ENCODE measurements at places on chromosomes 6 and 20.
A peak's percentile ranks its signal among the peaks of the same experiment; 100 is the strongest.

GRCh38 chr20:34954904-34955230 lies 739 bp downstream of the GSS start:
- no peak for DNase-seq

- DNase-seq, result no peak
Measured at GRCh38 chr20:12554426-12554825, 454.3 kb upstream of the SPTLC3 start.

- DNase-seq, result no peak
Measured at GRCh38 chr6:17469006-17469832, 75.8 kb downstream of the CAP2 start.

- DNase-seq, result no peak
Measured at GRCh38 chr6:42366011-42366705, 85.6 kb downstream of the TRERF1 start.

DNA sequence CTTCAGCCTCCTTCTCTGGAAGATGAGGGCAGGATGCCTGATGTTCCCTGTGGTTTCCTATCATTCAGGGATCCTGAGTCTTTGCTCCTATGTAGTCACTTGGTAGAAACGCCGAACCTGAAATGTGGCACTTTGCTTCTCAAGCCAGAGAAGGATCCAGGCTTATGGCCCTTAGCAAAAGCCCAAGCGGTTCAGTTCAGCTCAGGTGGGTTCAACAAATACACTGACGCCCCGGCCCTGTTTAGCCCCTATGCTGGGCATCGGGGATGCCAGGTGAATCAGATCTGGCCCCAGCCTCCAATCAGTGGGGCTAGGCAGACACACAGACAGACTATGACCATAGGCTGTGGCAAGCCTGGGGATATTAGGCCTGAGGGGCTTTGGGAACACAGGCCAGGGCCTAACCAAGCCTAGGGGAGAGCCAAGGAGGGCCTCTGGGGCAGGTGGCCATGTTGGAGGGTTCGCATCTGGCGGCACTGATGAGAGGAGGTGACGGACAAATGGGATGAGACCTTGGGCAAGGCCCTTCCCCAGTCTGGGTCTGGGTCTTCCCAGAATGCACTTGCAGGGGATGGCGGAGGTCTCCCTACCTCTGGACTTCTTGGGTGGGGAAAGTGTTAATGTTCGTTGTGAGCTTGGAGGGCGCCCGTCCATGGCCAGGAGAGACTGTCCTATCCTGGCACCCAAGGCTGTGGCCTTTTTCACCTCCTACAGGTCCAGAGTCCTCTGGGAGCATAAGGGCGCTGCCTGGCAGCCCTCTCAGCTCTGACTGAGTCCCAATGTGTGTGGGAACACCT lies 17.6 kb upstream of the SRC start:
- no peak for DNase-seq

DNA sequence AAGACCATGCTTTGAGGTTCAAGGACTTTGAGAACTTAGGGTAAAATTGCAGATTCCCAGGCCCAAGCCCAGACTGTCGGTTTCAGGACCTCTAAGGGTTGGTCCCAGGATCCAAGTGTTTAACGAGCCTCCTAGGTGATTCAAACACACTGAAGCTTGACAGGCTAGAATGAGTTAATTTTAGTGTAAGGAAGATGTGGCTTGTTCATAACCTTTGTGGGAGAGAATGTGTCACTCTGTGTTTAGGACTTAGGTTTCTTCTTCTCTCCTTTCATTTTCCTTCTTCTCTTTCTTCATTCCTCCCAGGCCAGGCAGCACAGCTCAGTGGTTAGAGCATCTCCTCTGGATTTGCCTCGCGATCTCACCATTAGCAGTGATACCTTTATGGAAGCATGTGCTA lies 104.8 kb upstream of the KCNG1 start:
- DNase-seq, result no peak

GRCh38 chr20:59804347-59804746 lies 129.1 kb downstream of the SYCP2 start:
- DNase-seq, result no peak

- no peak for DNase-seq
Measured at GRCh38 chr20:57913156-57913930, 203.5 kb upstream of the PMEPA1 start.

GRCh38 chr6:148146717-148147462 lies 195.7 kb upstream of the SASH1 start:
- no peak for DNase-seq

- no peak for DNase-seq
Measured at GRCh38 chr6:99066044-99066443, 118.3 kb upstream of the FBXL4 start.

DNA sequence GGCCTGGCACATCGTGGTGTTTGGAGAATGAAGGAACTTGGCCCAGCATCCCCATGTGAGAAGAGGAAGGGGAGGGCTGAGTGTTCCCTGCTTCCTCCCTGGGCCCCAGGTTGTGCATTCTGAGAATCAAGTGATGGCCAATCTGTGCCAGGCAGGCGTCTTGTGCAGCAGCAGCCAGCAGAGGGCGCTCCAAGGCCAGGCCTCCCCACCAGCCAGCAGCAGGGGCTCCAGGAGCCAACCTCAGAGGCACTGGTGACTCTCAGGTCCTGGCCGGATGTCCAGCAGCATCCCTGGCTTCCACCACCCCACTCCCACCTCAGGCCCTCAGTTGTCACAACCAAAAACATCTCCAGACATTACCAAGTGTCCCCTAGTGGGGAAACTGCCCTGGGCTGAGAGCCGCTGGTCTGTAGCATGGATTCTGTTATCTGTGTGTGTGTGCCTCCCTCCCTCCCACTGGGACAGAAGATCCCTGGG lies 192.0 kb downstream of the PREX1 start:
- peak; percentile 74 for DNase-seq
